Osteocyte (in vitro differentiated cells): ENCODE measurements at places on chromosomes 2 and 18. TPM values are rescaled to one million over a fixed set of nuclear protein-coding genes. Genes with fewer than 3 reads are reported as not detected.

CTLA4 gene
- total RNA-seq, result not detected in 2 replicates

C2orf15 gene
- total RNA-seq, result 0.26 TPM in 1 of 2 replicates, not detected in the other

ANKRD29 gene
- not detected in 2 replicates for total RNA-seq

GRCh38 chr2:142897807-142898206 lies 20.3 kb downstream of the KYNU start:
- DNase-seq, result no peak

GRCh38 chr2:190682168-190682567 lies 33.3 kb downstream of the NAB1 start:
- DNase-seq, result no peak
